ENCODE measurements at places on chromosomes 2 and 18.
A peak's percentile ranks its signal among the peaks of the same experiment; 100 is the strongest.

GRCh38 chr2:166499281-166499680 lies 5.2 kb upstream of the SCN7A start:
- no peak for DNase-seq

- DNase-seq = no peak
Observed at GRCh38 chr2:57806449-57806968, 240.1 kb upstream of the VRK2 start.

- no peak for DNase-seq
Observed at GRCh38 chr18:22056950-22057349, 112.4 kb upstream of the GATA6 start.

GRCh38 chr2:160229591-160229990 lies 29.5 kb upstream of the ITGB6 start:
- DNase-seq = no peak

DNA sequence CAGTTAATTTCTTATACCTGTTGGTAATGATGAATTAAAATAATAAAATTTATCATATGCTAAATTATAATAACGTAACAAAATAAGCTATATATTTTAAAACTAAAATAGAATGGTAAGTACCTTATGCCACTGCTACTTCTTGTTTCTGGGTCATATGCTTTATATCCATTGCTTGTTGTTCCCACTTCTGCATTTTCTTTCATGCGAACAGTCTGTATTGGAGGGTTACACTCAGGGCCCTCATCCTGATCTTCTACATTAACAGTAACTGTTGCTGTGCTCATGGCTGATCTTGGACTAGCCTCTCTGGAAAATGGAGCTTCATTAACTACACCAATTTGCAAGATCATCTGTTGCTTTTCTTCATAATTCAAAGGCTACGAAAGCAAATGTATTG lies 22.2 kb downstream of the DSC2 start:
- DNase-seq = no peak

- DNase-seq = no peak
Observed at GRCh38 chr2:126664234-126664633, 8.3 kb downstream of the GYPC start.

- DNase-seq = no peak
Observed at GRCh38 chr2:240124651-240125030, 11.5 kb downstream of the COPS9 start.

GRCh38 chr18:62781893-62782292 lies 66.6 kb downstream of the PHLPP1 start:
- DNase-seq = no peak

DNA sequence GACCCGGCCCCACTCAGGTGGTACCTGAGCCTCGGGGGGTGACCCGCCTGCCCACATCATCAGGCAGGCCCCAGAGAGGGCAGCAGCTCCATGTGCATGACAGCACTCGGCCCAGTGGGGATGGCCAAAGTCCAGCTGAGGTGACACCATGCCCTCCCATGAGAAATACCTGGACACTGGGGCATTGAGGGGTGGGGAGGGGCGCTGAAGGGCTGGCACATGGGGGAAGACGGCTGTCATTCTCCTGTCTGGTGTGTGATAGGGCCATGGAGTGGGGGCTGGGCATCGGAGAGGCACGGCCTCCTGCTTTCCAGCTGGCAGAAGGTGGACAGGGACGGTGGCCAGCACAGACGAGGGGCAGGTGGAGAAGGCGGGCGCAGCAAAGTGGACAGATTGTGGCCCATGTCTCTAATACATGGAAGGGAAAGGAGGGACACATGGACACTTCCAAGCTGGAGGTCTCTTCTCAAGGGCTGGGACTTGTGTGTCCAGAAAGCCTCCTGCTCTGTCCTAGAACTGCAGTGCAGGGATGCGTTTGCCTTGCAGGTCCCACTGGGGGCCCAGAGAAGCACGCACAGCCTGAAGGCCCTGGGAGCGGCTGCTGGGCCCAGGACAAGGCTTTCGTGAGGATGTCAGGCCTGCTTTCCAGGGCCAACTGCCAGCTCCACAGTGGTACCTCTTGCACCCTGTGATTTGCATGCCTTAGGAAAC lies 302.2 kb downstream of the NDUFA10 start:
- no peak for DNase-seq

GRCh38 chr18:77234504-77235365 lies 14.9 kb upstream of the GALR1 start:
- DNase-seq = no peak

DNA sequence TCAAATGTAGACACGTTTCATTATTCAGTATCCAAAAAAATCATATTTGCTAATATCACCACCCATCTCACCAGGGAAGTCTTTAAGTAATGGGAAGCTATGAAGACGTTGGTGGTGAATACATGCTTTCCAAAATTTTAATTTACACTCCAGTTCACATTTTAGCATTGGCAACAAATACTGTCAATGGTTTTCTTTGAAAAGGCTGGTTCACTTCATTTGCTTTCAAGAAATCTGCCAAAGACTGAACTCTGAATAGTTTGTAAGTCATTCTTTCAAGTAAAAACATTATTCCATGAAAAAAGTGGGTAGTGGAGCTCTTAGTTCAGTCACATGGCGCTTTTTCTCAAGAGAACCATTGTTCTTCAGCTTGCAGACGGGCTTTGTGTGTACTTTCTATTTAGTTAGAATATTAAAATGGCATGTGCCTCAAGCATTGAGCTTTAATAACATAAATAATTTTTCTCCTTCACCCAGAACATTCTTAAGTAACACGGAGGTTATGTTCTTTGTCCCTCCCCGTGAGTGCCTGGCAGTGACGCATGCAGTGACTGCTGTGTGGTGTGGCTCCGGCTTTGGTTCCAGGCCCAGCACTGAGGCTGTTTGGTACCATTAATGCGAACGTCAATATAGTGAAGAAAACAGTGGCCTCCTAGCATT lies 300.0 kb upstream of the HDAC4 start:
- no peak for DNase-seq

DNA sequence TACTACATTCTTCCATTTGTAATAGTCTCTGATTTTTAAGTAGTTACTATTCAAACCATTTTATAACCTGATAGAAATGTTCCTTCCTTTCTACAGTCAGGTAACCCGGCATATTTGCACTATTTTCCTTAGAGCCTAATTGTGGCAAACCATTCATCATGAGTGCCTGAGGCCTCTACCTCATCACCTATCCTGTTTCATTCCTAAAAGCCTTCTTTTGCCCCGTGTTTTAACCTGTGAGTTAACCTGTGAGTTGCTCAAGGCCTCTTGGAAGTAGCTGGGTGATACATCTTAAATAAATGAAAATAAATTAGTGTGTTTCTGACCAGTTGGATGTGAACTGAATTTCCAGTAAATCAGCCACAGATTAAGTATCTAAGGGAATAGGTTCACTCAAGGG lies 6.5 kb upstream of the KLHL29 start:
- no peak for DNase-seq

- DNase-seq = no peak
Observed at GRCh38 chr18:79876497-79876896, 75.0 kb downstream of the SLC66A2 start.

DNA sequence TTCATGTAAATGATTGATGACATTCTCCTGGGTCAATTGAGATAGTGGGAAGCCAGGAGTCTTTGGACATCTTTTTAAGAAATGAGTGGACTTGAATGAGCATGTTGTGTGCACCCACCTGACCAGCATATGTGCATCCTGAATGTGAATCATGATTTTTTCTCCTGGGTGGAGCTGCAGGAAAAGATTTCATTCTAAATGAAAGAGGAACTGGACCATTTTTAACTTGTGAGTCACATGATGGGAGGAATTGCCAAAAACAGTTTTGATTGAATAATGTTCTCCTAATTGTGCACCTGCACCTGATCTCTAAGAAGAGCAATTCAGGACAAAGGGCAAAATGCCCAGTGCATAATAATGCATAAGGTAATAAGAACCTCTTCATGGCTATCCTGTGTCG lies 32.3 kb downstream of the COPS8 start:
- DNase-seq = no peak

- no peak for DNase-seq
Observed at GRCh38 chr2:127615511-127616166, 30.3 kb upstream of the GPR17 start.

- DNase-seq = no peak
Observed at GRCh38 chr2:219001577-219002394, 8.6 kb upstream of the CRYBA2 start.

DNA sequence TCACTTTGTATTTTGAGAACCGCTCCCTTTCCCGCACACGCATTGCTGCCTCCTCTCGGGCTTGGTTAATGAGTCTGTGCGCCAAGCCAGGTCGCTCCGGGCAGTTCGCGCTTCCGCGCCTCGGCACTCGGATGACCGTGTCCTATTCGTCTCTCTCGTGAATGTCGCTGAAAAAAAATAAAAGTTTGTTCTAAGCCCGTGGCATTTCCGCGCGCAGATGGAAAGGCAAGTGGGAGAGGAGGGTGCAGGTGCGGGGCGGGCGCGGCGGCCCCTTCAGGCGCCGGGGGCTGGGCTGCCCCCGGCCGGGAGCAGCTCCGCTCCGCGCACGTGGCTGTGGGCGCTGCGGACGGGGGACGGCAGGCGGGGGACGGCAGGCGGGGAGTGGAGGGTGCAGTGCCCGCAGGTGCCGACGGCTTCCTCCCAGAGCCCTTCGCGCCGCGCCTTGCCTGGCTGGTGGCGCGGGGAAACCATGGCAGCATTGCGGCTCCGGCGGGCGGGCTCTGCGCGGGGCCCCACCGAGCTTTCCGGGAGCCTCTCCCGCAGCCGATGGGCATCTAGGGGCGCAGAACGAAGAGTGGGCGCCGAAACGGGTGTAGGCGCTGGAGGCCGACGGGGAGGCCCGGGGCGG lies 159.6 kb upstream of the SIX2 start:
- peak; percentile 63 for DNase-seq

GRCh38 chr2:71613953-71614925 lies 160.9 kb downstream of the DYSF start:
- DNase-seq = peak; percentile 4

- DNase-seq = no peak
Observed at GRCh38 chr2:235463893-235464292, 29.9 kb upstream of the AGAP1 start.

- no peak for DNase-seq
Observed at GRCh38 chr2:29525921-29526320, 395.5 kb downstream of the ALK start.

GRCh38 chr2:224025874-224026273 lies 13.2 kb downstream of the SERPINE2 start:
- no peak for DNase-seq

- no peak for DNase-seq
Observed at GRCh38 chr18:25434745-25435144, 82.8 kb upstream of the ZNF521 start.

DNA sequence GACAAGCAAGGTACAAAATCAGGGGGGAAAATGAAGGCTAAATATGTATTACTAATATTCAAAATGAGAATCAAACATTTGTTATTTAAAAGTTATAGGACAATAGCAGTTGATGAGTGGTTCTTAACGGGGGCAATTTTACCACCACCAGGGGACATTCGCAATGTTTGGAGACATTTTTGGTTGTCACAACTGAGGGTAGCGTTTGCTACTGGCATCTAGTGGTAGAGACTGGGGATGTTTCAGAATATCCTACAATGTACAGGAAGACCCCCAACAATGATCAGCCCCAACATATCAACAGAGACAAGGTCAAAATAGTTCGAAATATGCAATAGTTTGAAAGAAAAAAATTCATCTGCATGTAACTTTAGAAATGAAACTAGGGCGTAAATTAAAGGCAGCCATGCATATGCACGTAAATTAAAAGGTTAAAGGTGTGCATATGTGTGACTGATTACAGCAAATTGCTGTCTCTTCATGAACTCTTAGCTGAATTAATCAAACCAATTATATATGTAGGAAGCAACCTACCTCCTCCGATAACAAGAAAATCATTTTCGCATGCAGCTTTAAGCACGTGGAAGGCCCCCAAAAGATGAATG lies 61.2 kb upstream of the CUL3 start:
- DNase-seq = peak; percentile 37

DNA sequence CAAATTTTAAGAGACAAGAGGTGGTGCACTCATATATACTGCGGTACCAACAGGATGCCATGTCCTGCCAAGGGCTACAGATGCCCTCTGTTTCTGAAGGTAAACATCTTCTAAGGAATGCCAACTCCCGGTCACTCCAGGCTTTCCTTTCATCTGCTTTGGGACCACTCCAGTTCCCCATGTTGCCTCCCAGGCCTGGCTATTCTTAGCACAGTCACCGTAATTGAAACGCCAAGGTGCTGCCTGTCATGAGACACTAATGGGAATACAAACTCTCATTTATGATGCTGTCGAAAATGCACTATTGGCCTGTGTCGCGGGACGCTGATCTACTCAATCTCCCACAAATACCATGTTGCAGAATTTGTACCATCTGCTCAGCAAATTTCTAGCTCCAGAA lies 79.6 kb downstream of the KLF7 start:
- no peak for DNase-seq

DNA sequence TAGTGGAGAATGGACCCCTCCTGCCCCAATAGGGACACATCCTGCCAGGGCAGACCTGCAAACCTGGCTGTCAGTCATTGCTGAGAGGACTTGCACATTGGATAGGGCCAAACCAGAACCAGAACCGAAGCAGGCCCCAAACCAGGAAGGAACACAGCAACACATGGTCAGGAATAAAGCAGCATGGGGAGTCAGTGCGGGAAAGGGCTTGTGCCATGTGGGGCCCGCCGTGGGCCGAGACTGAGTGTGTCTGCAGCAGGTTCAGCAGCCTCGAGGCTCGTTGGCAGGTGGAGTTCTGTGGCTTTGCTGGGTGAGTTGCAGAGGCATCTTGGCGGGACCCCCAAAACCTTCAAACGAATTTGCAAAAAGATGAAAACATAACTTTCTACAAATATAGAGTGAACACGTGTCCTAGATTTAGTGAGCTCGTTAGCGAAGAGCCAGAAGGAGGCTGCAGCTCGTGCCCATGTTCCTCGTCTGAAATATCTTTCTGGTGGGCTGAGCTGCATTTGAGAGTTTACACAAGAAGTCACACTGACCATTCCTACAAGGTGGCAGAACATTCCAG lies 44.9 kb upstream of the LDLRAD4 start:
- no peak for DNase-seq

DNA sequence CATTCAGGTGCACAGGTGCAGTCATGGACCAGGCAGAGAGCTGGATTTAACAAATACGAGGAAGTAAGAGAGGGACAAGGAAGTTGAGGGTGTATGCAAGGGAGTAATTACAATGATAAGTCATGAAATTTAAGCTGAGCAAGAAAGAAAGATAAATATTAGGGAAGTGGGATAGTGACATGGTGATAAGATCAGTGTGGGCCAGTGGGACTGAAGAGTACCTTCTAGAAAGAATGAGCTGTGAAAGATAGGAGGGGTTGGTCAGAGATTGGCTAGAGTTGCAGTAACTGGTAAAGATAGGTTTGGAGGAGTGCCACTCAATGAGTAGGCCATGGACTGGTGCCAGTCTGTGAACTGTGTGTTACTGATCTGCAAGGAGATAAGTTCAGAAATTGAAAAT lies 200.8 kb upstream of the SIX3 start:
- DNase-seq = no peak
